SHP77 (cell line): ENCODE measurements at places on chromosomes 2 and 18.

DNA sequence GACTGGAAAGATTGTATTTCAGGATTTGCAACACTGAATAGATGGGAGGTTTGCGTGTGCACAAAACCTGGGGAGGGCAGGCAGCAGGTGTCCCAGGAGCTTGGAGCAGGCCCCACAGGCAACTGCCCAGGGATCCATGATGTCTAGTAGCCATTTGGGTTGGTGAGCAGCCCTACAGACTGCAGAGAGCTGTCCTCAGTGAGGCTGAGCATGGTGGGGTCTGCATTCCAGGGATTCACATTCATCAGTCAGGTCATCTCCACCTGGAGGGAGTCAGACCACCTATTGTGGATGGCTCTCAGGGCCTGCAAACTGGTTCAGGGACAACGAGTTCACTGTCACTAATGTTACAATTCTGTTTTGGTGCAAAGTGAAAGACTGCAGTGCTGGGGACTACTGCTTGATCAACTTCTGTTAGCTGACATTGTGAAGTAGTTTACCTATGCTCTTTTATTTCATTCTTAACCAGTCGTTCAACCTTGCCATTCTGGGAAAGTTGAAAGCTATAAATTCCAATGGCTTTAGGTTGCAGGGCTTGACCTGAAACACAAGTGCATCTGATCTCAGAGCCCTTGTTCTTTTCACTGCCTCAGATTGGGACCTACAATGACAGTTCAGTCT is 222.6 kb downstream of the ZNF407 start:
- no peak for DNase-seq

DNA sequence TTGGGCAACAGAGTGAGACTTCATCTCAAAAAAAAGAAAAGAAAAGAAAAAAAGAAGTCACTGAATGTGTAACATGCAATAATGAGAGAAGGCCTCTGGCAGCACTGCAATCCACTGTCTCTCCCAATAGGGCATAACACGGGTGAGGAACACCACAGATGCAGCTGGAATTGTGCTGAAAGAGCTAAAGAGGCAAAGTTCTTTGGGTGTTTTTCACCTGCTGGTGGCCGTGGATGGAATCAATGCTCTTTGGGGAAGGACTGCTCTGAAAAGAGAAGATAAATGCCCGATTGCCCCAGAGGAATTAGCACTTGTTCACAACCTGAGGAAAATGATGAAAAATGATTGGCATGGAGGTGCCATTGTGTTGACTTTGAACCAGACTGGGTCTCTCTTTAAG is 31.0 kb upstream of the CYBRD1 start:
- no peak for DNase-seq

DNA sequence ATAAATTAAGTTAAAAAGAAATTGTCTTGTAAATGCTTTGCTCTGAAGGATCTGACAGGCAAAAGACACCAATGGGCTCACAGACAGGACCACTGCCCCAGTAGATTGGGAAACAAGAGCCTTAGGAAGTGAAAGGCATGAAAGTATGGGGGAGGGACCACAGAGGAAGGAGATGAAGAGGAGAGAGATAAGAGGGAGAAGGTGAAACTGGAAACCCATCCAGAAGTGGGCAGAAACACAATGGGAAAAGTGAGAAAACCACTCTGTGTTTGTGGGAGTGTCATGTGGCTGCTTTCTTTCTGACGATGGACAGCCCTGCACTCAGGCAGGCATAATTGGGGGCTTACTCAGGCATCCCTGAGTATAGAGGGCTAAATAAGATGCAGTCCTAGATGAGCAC is 101.5 kb upstream of the STON1 start:
- no peak for DNase-seq

GRCh38 chr2:136238286-136239078 is 120.5 kb upstream of the CXCR4 start:
- DNase-seq, result no peak

DNA sequence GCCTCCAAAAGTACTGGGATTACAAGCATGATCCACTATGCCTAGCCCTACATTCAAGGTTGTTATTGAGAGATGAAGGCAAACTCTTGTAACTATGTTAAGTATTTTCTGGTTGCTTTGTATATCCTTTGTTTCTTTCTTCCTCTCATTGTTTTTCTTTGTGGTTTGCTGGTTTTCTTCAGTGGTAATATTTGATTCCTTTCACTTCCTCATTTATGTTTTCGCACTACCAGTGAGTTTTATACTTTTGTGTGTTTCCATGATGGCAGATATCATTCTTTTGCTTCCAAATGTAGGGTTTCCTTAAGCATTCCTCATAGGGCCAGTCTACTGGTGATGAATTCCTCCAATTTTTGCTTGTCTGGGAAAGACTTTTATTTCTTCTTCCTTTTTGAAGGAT is 90.2 kb downstream of the NCK2 start:
- DNase-seq, result no peak

- no peak for DNase-seq
These were observed 355.2 kb downstream of the CMPK2 start for GRCh38 chr2:6510532-6510931.

- no peak for DNase-seq
These were observed 6.9 kb upstream of the ITPRID2 start for GRCh38 chr2:181884601-181885000.

DNA sequence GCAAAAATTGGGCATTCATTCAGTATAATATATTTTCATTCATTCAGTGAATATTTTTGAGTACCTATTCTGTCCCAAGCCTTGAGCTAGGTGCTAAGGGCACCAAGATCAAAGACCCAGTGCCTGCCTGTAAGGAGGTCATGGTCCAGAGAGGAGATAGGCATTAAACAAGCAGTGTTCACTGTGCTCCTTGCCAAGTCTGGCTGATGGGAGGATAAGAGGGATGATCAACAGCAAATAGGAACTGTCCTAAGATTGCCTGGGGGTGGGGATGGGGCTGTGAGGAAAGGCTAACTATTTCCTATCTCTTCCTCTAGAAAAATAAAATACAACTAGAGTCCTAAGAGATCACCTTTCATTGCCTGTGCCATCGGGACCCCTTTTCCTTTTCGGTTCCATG is 60.4 kb downstream of the SETBP1 start:
- no peak for DNase-seq

- DNase-seq, result no peak
These were observed 161.7 kb upstream of the MYCN start for GRCh38 chr2:15778529-15779219.

DNA sequence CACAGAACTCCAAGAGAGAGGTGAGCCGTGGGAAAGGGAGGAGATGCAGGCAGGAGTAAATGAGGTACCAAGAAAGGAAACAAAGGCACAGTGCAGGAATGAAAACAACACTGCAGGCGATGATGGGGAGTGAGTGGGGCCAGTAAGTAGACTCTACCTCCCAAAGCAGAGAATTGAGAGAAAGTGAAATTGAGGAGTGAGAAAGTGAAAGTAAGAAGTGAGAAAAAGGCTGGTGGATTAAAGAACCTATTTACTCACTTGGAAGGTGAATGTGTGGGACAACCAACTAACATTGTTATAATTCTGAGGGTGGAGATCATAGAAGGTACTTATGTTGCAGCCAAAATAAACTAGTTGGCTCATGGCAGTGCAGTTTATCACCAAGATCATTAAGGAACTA is 193.1 kb upstream of the TMEM200C start:
- no peak for DNase-seq

DNA sequence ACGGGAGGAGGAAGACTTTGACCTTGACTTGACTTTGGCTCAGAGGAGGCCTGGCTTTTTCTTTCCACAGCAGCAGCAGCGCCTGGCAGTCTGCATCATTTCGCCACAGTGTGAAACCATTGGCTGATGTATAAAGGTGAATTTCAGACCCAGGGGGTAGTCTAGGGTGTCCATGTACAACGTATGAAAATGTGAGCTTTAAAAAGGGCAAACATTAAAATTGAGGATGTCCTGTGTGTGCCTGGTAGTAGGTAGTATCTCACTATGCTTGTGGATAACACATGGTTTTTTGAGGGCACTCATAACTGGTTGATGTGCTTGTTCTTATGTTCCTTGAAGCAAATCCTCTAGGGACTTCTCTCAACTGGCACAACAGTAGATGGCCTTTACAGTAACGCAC is 86.1 kb downstream of the LPIN1 start:
- no peak for DNase-seq

- no peak for DNase-seq
These were observed 46.4 kb upstream of the PMAIP1 start for GRCh38 chr18:59853380-59853779.

DNA sequence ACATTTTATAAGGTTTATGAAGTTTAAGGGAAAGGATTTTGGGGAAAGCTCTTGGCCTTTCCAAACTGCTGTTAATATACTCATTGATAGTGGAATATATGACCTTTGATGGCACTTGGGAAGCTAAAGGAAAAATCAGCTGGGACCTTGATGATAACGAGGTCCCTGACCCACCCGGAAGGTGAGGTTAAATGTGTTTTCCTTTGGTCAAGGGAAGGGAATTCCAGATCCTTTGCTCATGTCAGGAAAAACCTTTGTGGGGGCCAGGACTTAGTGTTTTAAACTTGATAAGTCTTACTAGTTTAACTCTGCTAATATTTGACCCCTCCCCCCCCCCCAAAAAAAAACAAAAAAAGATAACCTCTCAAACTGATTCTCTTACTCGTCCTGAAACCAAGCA is 50.7 kb downstream of the CRIM1 start:
- no peak for DNase-seq
